ENCODE measurements at places on chromosomes 4 and X.

- peak; percentile 26 for DNase-seq
Observed at GRCh38 chrX:15686818-15687685, 22.4 kb upstream of the CLTRN start.

DNA sequence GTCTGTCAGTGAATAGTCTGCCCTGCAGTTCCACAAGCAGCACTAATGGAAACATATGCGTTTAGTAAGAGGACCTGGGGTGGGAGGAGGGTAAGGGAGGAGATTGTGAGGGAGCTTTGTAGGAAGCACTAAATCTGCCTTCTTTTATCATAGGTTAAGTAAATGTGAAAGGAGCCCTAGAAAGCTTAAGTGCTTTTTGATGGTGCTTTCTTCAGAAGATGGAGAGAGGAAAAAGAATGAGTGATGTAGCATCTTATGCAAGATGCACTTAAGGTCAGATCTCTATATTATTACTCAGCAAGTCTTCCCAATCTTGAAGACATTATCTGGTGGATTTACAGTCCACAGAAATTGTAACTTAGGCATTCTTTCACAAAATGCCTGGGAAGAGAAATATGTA, 322.7 kb downstream of the PDHA2 start:
- DNase-seq: no peak

GRCh38 chr4:139050446-139050845, 34.9 kb downstream of the NOCT start:
- no peak for DNase-seq

GRCh38 chrX:130174045-130174704, 2.4 kb downstream of the RAB33A start:
- no peak for DNase-seq

DNA sequence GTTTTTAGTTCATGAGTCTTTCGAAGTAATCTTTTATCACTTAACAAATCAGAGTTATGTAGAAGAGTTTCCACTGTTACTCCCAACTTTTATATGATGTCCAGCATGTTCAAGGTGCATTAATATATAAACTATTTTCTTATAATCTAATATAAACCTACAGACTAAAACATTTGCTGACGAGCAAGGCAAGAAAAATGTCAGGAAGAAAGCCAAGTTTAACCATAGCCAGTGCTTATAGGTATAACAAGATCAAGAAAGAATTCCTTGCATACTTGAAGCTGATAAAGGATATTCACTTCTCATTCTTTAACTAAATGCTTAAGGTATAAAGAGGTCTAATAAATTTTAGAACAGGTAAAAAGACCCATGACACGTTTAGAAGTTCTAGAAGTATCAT, 167.7 kb downstream of the NPNT start:
- DNase-seq: no peak

DNA sequence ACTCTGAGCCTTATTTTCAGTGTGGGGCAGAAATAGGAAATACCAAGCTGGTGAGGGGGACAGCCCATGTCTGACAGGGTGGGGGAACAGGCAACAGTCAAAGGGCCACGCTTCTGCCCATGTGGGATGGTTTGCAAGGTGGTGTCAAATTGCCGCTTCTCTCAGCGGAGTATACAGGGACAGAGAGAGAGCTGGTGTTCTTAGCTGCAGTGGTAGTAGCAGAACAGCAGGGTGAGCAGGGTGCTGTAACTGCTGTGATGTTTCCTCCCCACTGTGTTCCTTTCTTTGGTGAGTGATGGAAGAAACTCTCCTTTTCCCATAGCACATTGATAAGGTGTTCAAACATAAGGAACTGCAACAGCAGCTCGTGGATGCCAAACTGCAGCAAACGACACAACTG, 37.9 kb downstream of the RBBP7 start:
- no peak for DNase-seq

DNA sequence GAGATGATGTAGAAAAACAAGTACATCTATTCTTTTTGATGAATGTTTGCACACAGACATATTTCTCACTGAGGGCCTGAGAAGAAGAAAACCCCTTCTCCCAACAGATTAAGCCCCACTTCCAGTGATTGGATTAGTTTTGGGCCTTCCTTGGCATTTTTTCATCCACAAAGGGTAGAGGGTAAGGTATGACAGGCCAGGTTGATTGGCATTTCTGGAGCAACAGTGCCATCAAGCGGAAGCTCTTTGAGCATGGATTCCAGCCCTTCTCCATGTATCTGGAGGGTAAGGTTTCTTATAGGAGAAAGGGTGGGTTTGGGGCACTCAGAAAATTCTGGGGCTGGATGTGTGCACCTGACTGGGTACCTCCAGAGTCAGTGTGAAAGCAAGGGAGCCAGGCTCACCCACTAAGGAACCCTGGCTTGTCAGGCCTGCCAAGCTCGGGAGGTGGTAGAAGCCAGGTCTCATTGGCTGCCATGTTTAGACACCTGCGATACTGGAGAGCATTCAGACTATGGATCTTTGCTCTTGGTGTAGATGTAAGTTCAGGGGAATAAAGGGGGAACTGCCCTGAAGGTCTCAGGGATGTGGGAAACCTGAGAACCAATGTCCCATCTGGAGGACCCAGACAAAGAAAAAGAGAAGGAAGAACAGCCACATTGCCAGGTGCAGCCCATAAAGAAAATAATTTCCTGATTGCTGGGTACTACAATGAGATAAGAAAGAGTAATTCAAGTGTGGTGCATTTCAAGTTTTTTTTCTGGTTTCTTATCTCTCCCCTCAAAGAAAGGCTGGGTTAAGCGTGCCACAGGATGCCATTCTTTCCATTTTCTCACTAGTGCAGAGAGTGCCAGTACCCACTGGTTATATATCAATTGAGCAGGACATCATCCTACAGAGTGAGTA, 222.3 kb upstream of the AGTR2 start:
- no peak for DNase-seq

GRCh38 chr4:39029752-39030694, 2.2 kb downstream of the TMEM156 start:
- no peak for DNase-seq

DNA sequence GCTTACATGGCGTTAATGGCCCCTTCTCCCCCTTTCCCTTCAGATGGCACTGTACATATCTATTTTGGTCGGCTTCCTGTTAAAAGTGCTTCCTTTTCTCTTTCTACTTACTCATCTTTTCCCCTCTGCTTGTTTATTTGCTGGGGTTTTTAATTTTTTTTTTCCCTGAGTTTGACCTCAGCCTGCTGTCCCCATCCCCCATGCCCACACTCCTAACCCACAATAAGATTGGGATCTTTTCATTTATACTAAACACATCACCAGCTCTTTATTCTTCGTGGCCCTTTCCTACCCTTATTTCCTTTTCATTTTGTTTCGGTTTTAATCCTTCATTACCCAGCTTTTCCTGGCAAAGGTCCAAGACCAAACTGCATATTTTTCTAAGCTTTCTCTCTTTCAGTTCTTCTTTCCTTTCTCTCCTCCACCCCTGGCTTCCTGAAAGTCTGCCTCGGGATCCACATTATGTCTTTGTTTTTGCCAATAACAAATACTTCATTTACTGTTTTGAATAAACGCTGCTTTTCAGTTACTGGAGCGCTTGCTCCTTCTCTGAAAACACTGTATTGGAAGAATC, 152.0 kb upstream of the USP9X start:
- DNase-seq: no peak

GRCh38 chr4:127632420-127633403, at the start of gene INTU:
INTU (plus strand) TSS chr4:127632957; CDS start chr4:127633035, 78 bp downstream.
- DNase-seq: peak; percentile 80

GRCh38 chr4:80008351-80008750, 64.7 kb downstream of the ANTXR2 start:
- no peak for DNase-seq

DNA sequence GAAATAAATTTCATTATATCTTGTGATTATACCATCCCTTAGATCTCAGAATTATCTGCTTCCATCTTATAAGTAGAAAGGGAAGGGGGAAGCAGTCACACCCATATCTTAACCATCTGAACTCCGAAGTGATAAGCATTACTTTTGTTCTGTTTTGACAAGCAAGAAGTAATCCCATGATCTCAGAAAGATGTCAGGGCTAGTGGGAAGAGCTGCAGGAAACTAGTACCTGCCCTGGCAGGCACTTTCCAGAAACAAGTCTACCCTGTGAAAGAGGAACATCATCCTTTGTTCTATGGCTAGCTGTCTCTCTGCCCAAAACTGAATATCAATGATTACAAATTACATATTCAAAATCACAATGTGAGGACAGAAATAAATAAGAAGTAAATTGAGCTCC, 244.4 kb downstream of the SPOCK3 start:
- DNase-seq: no peak

GRCh38 chr4:38190717-38191178, 230.6 kb downstream of the PTTG2 start:
- no peak for DNase-seq

- no peak for DNase-seq
Observed at GRCh38 chrX:23334848-23335599, at the start of gene PTCHD1. PTCHD1 (plus strand) TSS chrX:23334849; CDS start chrX:23334876, 27 bp downstream.

GRCh38 chrX:33252306-33252825, 41.0 kb upstream of the DMD start:
- DNase-seq: no peak

- no peak for DNase-seq
Observed at GRCh38 chr4:86543560-86544309, 50.4 kb upstream of the PTPN13 start.

DNA sequence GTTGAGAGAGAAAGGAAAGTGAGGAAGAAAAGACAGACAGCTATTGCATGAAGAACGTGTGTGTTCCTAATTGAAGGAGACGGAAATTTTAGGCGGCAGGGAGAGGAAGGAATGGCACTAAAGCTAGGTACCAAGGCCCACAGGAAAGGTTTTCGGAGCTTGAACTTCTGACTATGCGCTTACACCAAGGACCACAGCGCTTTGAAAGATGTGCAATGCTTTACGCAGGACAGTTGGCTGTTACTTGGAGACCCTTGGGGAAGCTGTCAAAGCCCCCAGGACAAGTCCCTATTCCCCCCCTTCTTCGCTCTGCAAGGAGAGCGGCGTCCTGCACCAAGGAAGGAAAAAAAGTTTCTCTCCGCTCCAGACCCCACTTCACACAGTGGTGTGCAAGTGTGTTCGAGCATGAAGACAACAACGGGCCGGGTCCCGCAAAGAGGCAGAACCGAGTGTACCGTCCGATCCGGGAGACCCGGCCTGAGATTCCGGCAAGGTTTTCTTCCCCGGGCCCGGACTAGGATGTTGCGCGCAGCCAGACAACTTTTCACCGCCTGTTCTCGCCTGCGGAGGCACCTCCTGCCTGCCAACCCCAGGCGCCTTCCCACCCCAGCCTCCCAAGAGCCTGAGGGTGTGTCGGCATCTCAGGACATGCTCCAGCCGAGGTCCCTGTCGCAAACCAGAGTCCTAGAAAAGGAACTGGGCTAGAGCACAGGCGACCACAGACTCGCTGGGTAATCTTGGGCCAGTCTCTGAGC, 896 bp downstream of the KDR start:
- no peak for DNase-seq

GRCh38 chr4:26826721-26827120, 33.9 kb upstream of the STIM2 start:
- no peak for DNase-seq

DNA sequence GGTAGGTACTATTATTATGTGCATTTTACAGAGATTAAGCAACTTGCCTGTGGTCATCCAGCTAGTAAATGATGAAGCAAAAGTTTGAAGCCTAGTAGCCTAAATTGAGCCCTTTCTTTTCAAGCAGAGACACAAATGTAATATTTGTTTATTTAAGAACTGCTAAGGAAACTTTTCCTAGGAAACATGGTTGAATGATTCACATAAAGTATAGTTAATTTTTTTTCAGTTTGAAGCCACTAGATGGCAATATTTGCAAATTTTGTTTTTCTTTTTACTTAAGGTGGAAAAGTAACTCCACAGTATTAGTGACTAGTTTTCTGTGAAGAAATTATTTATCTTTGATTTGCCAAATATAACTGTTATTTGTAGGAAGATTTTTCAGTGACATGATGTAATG, 52.8 kb upstream of the ANKRD17 start:
- DNase-seq: no peak

DNA sequence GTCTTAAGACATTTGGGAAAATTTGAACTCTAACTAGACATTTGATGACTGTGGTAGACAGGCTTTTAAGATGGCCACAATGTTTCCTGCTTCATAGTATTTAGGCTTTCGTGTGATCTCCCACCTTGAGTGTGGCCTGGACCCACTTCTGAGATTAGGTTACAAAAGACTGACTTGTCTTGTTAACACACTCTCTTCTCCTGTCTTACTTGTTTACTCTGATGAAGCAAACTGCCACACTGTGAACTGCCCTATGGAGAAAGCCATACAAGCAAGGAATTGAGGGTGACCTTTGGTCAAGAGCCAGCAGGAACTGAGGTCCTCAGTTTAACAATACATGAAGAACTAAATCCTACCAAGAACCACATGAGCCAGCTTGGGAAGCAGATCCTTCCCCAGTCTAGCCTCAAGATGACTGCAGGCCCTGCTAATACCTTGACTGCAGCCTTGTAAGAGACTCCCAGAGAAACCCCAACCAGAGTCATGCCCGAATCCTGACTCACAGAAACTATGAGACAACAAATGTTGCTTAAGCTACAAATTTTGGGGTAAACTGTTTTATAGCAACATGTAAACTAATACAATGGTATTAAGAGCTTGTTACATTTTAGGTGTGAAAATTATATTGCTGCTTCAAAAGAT, 20.3 kb downstream of the UBA6 start:
- no peak for DNase-seq

DNA sequence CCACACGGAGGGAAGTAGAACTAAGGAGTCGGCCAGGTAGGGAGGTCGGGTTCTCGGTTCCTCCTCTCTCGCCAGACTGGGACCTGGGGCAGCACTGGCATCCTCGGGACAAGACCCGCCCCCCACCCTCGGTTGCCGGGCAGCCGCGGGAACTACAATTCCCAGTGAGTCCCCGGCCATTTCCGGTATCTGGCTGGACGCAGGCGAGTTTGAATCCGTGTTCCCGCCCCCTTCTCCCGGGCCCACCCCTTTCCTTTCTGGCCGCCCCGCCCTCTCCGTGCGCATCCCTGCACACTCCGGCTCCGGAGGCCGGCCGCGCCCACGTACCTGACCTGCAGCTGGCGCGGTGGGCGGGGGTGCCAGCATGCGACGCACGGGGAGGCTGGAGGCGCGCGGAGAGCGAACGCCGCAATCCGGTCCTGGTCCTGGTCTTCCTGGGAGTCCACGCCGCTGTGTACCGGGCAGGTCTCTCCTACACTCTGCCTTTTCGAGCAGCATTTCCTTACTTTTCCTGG, 10.2 kb upstream of the DLG3 start:
- peak; percentile 65 for DNase-seq

- DNase-seq: no peak
Observed at GRCh38 chrX:148905400-148905799, 405.0 kb downstream of the AFF2 start.

- DNase-seq: no peak
Observed at GRCh38 chr4:147981305-147981704, 249.4 kb downstream of the ARHGAP10 start.

GRCh38 chr4:89871211-89871610, 23.4 kb upstream of the MMRN1 start:
- no peak for DNase-seq

DNA sequence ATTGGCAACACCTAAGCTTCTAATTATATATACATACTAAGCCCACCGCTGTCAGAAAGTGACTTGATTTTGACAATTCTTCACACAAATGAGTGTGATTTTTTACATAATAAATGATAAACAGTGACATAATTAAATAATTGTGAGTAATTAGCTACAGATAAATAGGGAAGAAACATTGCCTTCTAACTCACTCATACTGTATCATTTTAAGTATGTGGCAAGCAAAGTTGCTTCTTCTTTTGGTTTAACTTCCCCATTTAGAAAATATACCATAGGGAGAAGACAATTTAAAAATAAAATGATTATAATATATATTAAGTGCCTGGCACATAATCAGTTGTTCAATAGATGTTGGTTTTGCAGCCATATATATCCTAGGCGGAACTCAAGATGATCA, 644.2 kb downstream of the FSTL5 start:
- DNase-seq: no peak
